ENCODE measurements at places on chromosomes 5 and 9.

DNA sequence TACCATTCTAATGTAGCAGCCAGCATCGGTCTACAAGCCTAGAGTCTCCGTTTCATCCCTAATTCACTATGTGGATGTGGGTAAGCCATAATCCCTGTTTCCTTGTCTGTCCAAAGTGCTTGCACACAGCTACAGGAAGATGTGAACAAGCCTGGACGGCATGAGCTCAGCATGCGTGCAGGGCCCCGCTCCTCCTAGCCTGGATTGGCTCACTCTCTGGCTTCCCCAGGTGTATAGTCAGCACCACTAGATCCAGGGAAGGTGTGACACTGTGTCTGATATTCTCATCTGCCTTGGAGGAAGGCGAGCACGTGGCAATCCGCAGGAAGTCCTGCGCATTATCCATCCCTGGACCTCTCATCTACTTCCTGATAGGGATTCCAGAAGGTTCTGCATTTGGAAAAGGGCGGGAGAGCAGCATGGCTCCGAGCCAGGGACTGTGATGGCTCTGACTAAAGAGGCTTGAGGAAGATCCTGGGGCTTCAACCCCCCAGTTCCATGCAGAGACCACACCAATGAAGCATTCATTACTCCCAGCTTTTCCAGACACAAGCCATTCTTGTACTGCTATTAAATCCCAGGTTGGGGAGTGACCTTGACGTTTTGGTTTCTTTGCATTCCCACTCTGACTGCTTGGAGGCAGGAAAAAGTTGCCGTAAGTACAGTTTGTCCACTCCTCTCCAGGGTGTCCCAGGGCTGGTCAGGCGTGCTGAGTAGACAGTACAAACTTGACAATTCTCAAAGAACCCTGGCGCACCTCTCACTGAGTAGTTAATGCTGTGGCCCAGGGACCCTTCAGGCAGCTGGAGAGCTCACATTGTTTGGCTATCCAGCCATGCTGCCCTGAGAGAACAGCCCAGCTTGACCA, 65.6 kb downstream of the PSD2 start:
- no peak for DNase-seq

GRCh38 chr9:20788526-20789451, 104.7 kb downstream of the FOCAD start:
- DNase-seq, result no peak

GRCh38 chr9:124263213-124263612, 5.5 kb downstream of the NEK6 start:
- no peak for DNase-seq

DNA sequence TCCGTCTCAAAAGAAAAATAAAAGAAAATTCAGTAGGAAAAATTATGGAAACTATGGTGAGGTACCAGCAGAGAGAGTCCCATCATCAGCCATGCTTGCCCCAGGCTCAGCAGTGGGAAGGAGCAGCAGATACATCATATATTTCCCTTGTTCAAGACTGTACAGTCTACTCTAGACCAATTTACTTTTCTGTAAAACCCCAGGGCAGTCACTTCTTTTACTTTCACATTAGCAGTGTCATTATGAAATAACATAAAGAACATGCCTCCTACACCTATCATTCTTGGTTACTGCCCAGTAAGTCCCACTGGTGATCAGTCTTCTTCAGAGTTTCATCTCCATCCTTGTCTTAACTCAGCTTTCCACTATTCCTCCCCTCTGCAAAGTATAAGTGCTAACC, 1145.0 kb downstream of the MAT2B start:
- DNase-seq, result no peak

- no peak for DNase-seq
These were observed 2.0 kb downstream of the SNX30 start for GRCh38 chr9:112752334-112753125.

DNA sequence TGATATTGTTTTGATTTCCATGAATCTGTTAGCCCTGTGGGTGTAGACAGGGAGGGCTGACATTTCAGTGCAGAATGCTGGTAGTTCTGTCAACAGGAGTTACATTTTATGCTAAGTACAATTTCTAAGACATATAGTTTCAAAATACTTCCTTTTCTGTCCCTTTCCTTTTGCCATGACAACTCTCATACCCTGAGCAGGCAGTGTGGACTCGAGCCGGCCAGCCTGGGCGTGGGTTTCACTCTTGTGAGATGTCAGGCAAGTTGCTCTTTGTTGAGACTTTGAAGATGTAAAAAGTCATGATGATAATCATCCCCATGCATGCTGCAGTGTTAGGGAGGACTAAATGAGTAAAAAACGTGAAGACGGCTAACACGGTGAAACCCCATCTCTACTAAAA, 197.9 kb downstream of the CFAP90 start:
- DNase-seq, result no peak

DNA sequence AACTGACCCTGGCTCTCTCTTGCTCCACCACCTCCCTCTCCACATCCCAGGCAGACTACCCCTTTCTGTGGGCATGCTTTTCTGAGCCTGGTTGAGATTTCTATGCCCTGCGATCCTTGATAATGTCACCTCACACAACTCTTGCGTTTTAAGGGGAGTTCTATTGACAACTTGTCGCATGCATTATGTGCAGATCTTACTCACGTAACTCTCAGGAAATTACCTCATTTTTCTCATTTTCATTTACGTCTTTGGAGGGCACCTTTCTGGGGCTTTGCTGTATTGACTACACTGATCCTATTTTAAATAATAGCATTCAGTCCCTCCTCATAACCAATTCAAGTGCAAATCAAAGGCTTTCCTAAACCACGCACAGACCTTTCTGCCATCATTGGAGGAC, 140.4 kb upstream of the WWC1 start:
- DNase-seq, result no peak

GRCh38 chr9:119959846-119960545, 590.8 kb upstream of the BRINP1 start:
- DNase-seq, result no peak

DNA sequence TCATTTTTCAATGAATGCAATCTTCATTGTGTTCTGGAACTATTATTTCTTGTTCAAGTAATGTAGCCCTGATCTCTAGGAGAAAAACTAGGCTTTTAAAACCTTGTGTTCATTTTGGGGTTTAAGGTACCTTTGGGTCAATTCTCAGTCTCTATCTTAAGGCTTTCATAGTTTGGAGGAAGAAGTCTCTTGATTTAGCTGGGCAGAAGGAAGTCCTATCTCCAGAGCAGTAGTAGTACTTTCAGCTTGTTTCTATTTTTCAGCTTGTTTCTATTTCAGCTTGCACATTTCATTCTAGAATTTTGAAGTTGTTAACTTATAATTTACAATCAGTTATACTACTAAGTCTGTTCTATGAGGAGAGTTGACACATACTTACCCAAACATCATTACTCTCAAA, 15.2 kb downstream of the CSNK1G3 start:
- no peak for DNase-seq

DNA sequence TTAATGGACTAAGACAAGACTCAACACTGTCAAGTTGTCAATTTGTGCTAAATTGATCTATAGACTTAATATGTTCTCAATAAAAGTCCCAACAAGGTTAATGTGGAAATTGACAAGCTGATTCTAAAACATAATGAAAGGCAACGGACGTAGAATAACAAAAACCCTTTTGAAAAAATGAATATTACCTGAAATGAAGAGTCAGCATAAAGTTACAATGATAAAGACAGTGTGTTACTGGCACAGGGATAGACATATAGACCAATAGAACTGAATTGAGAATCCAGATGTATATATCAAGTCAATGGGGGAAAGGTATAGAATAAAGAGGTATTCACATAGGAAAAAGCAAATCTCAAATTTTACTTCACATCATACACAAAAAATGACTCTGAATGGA, 37.7 kb upstream of the BARX1 start:
- no peak for DNase-seq

DNA sequence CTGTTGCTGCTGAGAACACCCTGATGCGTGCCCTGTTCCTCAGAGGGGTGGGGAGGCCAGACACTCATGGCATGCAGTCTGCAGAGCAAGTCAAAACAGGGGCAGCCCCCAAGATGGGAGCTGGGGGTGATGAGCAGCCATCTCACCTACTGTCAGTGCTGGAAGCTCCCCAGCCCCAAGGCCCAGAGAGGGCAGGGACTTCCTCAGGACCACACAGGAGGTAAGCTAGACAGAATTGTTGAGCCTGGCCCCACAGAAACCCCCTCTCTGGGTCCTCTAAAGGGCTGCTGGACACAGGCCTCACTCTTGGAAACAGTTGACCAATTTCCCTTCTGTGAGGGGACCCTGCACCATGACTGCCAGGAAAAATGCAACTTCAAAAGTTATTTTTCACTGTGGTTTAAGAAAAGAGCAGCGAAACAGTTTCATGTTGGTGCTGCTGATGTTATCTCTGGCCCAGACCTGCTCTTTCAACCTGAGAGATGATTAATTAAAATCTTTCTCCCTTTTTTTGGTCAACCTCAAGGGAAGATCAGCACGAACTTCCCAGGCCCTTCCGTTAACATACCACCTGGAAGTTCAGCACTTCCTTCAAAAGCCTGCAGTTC, 9.6 kb downstream of the CSF2 start:
- DNase-seq, result no peak

GRCh38 chr5:172798422-172799215, 27.6 kb upstream of the DUSP1 start:
- DNase-seq, result no peak

- DNase-seq, result no peak
These were observed 31.9 kb upstream of the TARS1 start for GRCh38 chr5:33408816-33409215.

GRCh38 chr5:35647712-35648111, 30.0 kb downstream of the SPEF2 start:
- no peak for DNase-seq

DNA sequence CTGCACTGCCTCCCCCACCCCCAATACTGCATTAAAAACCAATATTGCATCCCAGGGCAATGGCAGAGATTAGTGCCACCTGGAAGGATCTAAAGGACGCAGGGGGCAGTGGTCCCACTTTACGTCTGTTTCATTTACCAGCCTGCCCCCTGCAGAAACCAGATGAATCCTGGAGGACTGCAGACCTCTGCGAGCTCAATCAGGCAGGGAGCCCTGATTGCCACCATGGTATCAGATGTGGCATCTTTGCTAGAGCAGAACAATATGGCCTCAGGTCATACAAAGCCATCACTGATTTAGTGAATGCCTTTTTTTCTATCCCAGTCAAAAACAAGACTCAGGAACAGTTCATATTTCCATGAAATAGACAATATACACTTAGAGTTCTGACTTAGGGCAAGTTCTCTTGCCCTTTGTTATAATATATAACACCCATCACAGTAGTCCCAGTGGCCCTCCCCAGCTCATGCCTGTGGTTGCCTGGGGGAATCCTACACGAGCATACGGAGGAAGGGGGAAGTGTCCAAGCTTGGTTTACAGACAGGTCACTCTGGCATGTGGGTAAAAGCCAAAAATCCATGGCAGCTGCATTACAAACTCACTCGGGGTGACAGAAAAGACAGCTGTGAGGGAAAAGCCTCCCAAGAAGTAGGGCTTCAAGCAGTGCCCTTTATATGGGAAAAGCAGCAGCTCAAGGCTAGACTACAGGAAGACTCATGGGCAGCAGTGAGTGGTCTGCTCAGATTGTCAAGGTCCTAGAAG, 85.1 kb downstream of the MED27 start:
- no peak for DNase-seq

DNA sequence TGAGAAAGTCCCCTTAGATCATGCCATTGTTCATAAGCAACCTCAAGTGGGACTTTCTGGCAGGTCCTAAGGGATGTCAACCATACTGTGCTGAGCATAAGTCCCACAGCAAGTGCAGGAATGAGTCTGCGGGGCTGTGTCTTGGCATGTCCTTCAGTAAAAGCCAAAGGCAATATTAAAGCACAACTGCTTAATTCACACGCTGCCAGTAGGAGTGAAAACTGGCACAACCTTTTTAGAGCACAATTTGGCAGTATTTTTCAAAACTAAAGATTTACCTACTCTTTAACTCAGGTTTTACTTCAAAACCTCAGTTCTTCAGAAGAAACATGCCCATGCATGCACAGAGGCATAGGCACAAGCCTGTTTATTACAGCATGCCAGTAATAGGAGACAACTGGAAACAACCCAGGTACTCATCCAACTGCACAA, 24.4 kb upstream of the SMAD5 start:
- DNase-seq, result no peak

GRCh38 chr5:67549947-67550346, 353.3 kb upstream of the CD180 start:
- no peak for DNase-seq

DNA sequence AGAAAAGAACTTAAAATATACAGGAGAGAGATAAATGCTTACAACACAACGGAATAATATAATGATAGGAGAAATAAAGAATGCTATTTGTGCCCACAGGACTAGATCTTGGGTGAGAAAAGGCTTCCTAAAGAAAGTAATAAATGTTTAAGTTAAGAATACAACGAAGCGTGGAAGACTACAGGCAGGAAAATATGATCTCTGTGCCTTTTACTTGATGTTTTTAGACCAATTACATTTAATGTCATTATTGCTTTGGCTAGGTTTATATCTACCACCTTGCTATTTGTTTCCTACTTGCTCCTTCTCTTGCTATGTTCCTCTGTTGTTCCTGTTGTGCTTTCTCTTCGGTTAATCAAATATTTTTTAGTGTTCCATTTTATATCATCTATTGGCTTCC, 80.2 kb upstream of the GOLGA1 start:
- DNase-seq, result no peak

GRCh38 chr9:76626141-76626540, 138.1 kb upstream of the PCA3 start:
- no peak for DNase-seq

- no peak for DNase-seq
These were observed 31.8 kb upstream of the MAP1B start for GRCh38 chr5:72075461-72075860.

DNA sequence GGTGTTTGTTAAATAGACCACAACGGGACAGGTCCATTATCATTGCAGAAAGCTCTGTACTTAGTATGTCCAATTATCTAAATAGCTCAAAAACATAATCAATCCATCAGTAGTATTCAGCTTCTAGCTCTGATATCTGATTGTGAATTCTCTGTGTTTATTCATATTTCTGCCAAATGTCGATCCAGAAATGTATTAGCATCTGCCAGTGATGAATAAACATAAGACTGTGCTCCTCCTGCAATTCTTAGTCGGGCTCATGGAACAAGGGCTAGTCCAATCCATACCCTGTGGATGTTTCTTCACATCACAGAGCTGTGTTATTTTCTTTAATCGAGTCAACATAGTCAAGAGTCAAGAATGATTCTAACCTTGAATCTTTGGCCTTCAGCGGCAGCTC, 1612.1 kb upstream of the WWC1 start:
- no peak for DNase-seq

- no peak for DNase-seq
These were observed at the start of gene PCAT7 for GRCh38 chr9:94554439-94555331. Gene PCAT7 (plus strand): TSS chr9:94555083.

- DNase-seq, result no peak
These were observed 14.4 kb upstream of the ZNF131 start for GRCh38 chr5:43106290-43106638.
